ENCODE measurements at places on chromosomes 5 and 9.

- DNase-seq, result no peak
Observed at GRCh38 chr5:112933651-112934365, 11.8 kb upstream of the REEP5 start.

DNA sequence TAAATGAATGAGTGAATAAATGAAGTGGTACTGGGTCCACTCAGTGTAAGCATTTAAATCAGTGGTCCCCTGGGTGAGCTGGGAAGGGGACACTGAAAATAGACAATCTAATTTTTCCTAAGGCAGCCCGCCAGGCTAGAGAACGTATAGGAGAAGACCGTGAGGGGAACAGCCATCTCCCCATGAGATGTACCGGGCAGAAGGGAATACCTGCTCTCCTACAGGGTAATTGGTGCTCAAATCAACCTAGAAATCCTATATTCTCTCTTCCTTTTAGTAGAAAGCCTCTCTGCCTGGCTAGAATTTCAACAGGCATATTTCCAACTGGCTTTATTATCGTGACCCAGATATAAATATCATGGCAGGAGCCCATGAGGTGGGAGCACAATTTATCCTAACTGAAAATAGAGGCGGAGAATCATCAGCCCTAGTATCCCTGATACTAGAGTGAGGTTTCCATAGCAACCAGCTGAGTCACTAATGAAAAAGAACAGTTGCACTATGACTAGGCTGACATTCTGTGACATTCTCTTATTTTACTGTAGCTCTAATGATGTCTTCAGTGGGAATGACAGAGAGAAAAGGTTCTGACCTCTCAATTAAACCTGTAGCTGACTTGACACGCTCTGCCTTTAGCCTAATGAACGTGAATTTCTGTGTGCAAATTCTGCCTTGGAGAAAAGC, 96.5 kb upstream of the CAST start:
- DNase-seq, result no peak

GRCh38 chr9:135819905-135820304, 87.4 kb downstream of the CAMSAP1 start:
- DNase-seq, result no peak

DNA sequence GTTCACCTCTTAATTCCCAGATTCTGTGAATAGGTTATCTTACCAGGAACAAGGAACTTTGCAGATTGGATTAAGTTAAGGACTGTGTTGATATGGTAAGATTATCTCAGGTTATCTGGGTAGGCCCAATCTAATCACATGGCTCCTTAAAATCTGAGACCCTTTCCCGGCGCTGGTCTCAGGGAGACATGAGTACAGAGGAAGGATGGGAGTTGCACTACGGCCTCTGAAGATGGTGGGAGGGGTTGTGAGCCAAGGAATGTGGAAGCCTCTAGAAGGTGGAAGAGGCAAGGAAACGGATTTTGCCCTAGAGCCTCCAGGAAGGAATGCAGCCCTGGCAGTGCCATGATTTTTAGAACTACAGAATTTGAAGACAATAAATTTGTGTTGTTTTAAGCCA, 95.1 kb downstream of the AK8 start:
- no peak for DNase-seq

- DNase-seq, result no peak
Observed at GRCh38 chr5:127909821-127910220, 173.7 kb upstream of the SLC12A2 start.

GRCh38 chr5:88841212-88841611, 41.8 kb downstream of the MEF2C start:
- no peak for DNase-seq

GRCh38 chr5:143923634-143924266, 111.8 kb downstream of the HMHB1 start:
- DNase-seq, result no peak

- DNase-seq, result no peak
Observed at GRCh38 chr9:121835587-121836365, 184.3 kb downstream of the DAB2IP start.

GRCh38 chr5:149217096-149217802, 54.4 kb upstream of the AFAP1L1 start:
- DNase-seq, result no peak

DNA sequence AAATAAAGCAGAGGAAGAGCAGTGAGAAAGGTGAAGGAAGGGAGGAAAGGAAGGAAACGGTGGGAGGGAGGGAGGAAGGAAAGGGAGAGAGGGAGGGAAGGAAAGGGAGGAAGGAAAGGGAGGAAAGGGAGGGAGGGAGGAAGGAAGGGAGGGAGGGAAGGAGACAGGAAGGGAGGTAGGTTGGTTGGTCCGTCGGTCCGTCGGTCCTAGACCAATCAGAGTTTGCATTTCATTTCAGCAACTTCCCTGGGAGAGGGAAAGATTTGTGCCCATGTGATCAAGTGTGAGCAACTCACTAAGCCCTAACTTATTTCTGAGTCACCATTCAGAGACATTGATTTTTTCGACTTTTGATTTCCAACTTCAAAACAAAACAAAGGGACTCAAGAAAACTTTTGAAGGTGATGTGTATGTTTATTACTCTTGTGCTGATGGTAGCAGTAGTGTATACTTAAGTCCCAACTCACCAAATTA, 18.8 kb downstream of the NANS start:
- no peak for DNase-seq

GRCh38 chr5:141651728-141652105, 499 bp upstream of the FCHSD1 start:
- no peak for DNase-seq

DNA sequence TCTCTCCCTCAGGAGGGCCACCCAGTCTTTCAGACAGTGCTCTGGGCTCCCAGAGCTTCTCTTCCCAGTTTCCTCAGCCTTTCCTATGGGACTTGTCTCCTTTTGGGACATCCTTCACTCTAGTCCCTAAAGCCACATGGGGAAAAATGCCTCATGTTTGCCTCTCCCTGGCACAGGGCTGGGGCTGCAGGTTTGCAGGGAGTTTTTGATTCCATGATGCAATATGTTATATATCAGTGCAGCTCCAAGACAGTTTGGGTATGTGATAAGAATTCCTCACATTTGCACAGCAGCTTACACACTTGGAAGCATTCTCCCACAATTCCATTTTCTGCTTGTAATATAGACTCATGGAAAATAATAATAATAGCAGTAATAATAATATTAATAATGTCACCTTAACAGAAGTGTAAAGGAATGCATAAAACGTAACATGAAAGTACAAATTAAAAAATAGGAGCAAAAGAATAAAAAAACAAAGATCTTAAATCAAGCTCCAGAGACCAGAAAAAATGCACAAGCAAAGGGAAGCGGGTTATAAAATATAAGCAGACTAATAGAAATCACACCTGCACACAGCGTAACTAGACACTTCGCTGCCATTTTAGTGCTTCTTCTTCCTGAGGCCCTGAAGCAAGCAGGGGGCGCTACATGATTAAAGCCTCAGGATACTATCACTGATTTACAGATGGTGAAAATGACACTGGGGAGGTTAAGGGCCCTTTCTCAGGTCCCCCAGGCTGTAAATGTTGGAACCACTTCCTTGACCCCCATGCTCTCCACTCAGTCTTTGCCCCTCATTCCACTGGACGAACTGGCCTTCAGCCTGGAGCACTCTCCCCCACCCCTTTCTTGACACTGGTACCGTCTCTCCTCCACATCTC, 70.0 kb upstream of the IL17B start:
- no peak for DNase-seq

DNA sequence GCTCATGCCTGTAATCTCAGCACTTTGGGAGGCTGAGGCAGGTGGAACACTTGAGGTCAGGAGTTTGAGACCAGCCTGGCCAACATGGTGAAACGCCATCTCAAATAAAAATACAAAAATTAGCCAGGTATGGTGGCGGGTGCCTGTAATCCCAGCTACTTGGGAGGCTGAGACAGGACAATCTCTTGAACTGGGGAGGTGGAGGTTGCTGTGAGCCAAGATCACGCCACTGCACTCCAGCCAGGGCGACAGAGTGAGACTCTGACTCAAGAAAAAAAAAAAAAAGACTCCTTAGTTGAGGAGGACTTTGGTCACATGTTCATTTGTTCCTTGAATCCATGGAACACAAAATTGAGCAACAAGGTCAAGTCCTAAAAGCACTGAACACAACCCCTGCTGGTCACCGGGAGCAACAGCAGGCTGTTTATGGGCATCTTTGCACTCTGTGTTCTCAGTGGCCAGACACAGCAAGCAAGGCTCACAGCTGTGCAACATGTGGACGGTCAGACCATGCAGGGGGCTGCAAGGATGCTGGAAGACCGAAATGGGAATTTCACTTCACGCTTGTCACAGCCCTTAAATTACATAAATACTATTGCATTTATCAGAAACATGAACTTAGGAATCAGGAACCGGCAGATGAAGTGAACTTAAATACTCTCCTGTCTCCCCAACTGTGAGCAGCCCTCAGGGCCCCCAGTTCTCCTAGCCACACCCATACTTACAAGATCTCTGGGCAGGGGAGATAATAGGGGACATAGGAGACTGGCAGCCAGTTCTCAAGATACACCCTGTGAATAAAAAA, 2.8 kb downstream of the GBGT1 start:
- peak; percentile 67 for DNase-seq

DNA sequence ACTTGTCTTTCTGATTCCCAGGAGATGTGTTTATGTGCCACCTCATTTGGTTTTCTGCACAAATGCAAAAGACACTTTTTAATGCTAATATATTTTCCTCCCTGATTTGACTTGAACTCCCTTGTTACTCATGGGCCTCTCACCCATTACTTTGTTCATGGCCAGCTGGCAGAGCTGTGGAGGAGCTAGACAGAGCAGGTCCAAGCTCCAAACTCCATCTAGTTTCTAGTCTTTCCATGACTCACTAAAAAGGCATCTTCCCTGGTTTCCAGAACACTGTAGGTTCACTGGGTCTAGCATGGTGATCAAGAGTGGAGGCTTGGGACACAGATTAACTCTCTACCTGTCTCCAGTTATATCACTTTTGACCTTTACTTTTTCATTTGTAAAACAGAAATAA, 161.0 kb upstream of the SLC28A3 start:
- DNase-seq, result no peak

GRCh38 chr5:72007336-72008111, 99.8 kb upstream of the MAP1B start:
- DNase-seq, result no peak

Data from GM12892 (cell line).